Caco-2 (cell line): ENCODE measurements at places on chromosomes 6 and 20. TPM values are rescaled to one million over a fixed set of nuclear protein-coding genes. Genes with fewer than 3 reads are reported as not detected.

Gene ULBP1
- 5.4 and 7.7 TPM in 2 replicates for total RNA-seq

GRCh38 chr20:63502671-63503172, 3.8 kb upstream of the EEF1A2 start:
- DNase-seq: no peak

Gene BCAS1
- total RNA-seq: 1.2 and 2.0 TPM in 2 replicates

DNA sequence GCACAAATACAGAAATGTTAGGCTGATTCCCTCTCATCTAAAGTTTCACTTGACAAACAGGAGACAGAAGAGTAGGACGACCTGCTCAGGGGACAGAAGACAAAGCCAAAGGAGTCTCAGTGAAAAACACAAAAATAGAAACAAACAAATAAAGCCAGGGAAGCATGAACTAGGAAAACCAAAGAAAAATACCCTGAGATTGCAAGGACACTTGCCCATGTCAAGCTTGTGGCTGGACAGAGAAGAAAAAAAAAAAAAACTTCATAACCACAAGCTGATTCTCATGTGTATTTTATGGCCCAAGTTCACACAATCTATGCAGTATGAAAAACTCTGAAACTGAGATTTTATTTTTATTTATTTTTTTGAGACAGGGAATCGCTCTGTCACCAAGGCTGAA, 85.6 kb upstream of the BEND6 start:
- DNase-seq: no peak

DNA sequence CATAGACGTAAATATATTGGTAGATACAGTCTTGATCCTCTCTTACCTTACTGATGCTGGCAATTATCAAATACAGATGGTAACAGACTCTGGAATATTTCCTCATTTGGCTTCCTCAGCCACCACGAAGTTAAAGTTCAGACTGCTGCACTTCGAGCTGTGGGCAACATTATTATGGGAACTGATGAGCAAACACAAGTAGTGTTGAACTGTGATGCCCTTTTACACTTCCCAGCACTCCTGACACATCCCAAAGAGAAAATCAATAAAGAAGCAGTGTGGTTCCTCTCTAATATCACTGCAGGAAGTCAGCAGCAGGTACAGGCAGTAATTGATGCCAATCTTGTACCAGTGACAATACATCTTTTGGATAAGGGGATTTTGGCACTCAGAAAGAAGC, 162.7 kb upstream of the NT5E start:
- no peak for DNase-seq

DNA sequence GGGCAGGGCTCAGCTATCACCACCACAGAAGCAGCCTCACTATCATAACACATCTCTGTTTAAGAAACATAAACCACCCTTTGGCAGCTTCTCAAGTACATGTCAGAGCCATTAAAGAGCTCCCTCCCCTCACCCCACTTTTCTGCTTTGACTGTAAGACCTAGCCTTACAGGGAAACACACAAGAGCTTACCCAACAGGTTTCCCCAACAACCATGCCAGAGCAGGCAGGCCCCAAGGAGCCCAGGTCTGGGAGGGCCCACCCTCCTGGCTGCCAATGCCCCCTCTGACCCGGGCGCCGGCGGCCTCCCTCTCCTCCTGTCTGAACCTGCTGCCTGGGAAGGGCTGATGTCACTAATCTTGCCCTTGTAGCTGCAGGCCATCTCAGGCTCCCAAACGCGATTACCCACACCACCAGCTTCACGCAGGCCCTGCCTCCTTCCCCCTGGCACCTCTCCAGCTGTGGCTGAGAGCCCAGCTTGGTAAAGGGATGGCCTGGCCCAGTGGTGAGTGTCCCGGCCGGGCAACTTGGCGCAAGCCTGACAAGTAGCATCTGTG, 402.0 kb downstream of the MAFB start:
- DNase-seq: no peak

Gene OTOR
- total RNA-seq: not detected in 2 replicates

DNA sequence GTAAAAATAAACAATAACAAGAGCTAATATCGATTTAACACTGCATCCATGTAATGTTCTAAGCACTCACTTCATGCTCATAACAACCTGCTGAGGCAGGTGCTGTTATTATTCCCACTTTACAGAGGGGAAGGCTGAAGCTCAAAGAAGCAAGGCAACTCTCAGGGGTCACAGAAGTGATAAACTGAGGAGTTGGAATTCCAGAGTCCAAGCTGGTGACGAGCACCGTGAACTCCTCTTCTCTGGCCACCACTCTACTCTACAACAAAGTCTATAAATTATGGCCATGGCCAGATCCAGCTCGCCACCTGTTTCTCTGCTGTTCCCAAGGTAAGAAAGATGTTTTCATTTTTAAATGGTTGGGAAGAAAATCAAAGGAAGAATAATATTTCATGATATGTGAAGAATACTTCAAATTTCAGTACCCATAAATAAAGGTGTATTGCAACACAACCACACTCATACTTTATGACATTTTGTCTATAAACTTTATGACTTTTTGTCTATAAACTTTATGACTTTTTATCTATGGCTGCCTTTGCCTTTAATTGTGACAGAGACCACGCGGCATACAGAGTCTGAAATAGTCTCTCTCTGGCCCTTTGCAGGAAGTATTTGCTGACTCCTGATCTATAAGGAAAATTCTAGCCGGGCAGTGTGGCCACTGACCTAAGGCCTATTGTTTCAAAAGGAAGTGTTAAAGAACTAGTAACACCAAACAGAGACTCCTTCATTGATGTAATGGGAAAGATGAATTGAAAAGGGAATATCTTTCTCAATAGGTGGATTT, 113.2 kb upstream of the KCNG1 start:
- DNase-seq: peak; percentile 62

Gene ACSS1
- 81.9 and 113 TPM in 2 replicates for total RNA-seq

- DNase-seq: peak; percentile 90
Observed at GRCh38 chr20:40668449-40669228, 20.4 kb downstream of the MAFB start.

- no peak for DNase-seq
Observed at GRCh38 chr6:136037242-136037875, 185.9 kb downstream of the PDE7B start.
